ENCODE measurements at places on chromosomes 13 and 19. TPM values are rescaled to one million over a fixed set of nuclear protein-coding genes. Genes with fewer than 3 reads are reported as not detected.

- H3K27ac ChIP-seq: no peak overlapping the region
- H3K4me3 ChIP-seq: no peak overlapping the region
- peaks cover 12% of the 10 kb centered on the region for H3K36me3 ChIP-seq
- no peak for DNase-seq
- H3K27me3 ChIP-seq: no peaks in the 10 kb centered on the region
Observed at GRCh38 chr13:98889419-98890085, 88.3 kb downstream of the DOCK9 start.

DNA sequence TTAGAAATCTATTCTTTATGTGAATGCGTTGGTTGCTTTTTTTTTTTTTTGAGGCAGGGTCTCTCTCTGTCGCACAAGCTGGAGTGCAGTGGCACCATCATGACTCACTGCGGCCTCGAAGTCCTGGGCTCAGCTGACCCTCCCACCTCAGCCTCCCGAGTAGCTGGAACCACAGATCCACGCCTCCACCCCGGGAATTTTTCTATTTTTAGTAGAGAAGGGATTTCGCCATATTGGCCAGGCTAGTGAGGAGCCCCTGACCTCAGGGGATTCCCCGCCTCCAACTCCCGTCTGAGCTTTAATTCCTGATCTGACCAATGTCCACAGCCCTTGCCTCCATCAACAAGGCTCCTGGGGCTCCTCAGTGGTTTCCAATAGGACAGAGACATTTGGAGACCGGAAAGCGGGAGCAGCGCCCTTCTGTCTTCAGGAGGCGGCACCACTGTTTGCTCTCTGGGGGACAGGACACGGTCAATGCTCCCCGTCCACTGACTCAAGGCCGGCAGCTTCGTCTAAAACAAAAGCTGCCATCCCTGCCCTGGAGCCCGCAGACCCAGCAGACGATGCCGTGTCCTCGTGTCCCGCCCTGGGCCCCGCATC is 503 bp downstream of the TUBA3C start:
- no peaks in the 10 kb centered on the region for H3K36me3 ChIP-seq
- no peak overlapping the region for H3K27ac ChIP-seq
- no peaks in the 10 kb centered on the region for H3K27me3 ChIP-seq
- no peak for DNase-seq

GRCh38 chr19:48169578-48169938 is 586 bp downstream of the LIG1 start:
- DNase-seq: peak; percentile 88
- no peaks in the 10 kb centered on the region for H3K27me3 ChIP-seq
- H3K4me3 ChIP-seq: peak overlapping the region; percentile 98
- H3K27ac ChIP-seq: peak overlapping the region; percentile 85
- peaks cover 19% of the 10 kb centered on the region for H3K4me1 ChIP-seq

DNA sequence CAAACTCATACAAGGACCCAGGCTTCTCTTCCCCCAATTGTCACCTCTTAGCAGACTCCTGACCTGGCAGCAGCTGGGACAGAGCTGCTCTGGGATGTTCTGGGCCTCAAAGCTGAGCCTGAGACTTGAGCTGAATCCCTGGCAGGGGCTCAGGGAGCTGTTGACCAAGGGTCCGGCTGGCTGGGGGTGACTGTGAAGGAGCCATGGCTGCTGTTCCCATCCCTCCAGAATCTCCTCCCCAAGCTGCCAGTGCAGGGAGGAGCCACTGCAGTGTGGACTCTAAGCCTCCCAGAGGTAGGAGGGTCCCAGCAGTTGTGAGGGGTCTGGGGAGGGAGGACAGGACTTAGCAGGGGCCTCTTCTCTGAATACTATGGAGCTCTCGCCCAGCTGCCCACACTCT is 2.2 kb downstream of the SIGLEC6 start:
- no peak overlapping the region for H3K27ac ChIP-seq
- no peaks in the 10 kb centered on the region for H3K36me3 ChIP-seq
- no peak for DNase-seq
- H3K27me3 ChIP-seq: no peaks in the 10 kb centered on the region

DNA sequence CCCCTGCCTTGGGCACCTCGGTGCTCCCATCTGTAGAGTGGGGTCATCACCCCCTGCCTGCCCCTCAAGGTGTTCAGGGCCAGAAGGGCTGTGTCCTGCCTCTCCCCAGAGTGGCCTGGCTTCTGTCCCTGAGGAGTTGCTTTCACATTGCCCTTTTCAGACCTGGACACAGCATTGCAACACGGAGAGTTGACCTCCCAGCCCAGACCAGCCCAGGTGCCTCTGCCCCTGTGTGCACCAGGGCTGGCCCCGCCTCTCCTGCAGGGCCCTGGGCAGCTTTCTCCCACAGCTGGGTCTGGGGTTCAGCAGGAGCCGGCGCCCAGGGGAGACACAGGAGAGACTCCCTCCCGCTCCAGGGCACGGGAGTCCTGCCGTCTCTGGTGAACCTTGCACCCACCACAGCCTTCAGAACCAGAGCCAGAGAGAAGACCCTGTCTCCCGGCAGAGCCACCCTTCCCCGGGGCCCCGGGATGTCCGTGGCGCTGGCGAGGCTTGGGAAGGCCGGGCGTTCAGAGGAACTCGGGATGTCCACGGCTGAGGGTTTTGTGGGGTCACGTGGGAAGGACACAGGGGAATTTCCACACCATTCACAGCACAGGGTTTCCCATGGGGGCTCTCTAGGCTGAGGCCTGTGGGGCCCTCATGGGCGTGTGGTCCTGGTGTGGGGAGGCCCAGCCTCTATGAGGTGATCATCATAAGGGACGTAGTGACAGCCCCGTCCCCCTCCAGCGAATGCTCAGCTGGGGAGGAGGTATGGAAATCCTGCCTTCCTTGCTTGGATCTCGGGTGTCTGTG is 23.2 kb downstream of the C13orf46 start:
- no peak overlapping the region for H3K4me3 ChIP-seq
- H3K36me3 ChIP-seq: peaks cover 18% of the 10 kb centered on the region
- no peaks in the 10 kb centered on the region for H3K4me1 ChIP-seq
- H3K27me3 ChIP-seq: no peaks in the 10 kb centered on the region

- H3K4me3 ChIP-seq: no peak overlapping the region
- H3K4me1 ChIP-seq: no peaks in the 10 kb centered on the region
- H3K27me3 ChIP-seq: no peaks in the 10 kb centered on the region
- no peaks in the 10 kb centered on the region for H3K36me3 ChIP-seq
- no peak overlapping the region for H3K27ac ChIP-seq
Observed at GRCh38 chr13:30847650-30848307, 58.3 kb upstream of the MEDAG start.

DNA sequence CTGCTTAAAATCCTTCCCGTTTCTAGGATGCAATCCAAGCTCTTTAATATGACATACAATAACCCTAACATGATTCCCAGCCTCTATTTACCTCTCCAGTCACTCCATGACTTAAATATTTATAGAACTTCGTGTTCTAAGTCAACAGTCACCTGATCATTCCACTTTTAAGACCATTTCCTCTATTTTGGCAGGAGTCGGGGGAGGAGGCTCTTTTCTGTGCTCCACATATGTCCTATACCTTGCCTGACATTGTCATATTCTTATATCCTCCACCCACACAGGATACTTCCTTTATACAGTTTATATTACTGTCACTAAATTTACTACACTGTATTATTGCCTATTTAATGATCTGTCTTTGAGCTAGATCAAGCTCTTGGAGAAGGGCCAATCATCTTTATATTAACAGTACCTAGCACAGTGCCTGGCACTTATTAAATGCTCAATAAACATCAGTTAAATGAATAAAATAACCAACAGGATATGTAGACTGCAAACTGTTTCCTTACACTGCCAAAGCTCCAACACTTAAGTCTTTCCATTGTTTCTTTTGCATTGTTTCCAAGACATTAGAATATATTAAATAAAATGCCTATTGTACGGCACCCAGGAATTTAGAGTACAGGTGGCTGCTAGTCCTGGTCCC is 2.7 kb downstream of the ARGLU1 start:
- no peak overlapping the region for H3K27ac ChIP-seq
- DNase-seq: no peak
- no peaks in the 10 kb centered on the region for H3K27me3 ChIP-seq
- H3K36me3 ChIP-seq: no peaks in the 10 kb centered on the region

The USP12 gene
- total RNA-seq: 72.1 TPM

The RFPL4AL1 gene
- not detected for total RNA-seq

The NRTN gene
- total RNA-seq: 0.26 TPM
